Stimulated activated naive B cell treated with anti-CD40 and anti-IgM and Interleukin-4, amounts not matched to agents 10 μg/mL and 1 μg/mL and 100 μg/mL, for 72 hours (primary cell): ENCODE measurements at places on chromosomes 3 and 15.

DNA sequence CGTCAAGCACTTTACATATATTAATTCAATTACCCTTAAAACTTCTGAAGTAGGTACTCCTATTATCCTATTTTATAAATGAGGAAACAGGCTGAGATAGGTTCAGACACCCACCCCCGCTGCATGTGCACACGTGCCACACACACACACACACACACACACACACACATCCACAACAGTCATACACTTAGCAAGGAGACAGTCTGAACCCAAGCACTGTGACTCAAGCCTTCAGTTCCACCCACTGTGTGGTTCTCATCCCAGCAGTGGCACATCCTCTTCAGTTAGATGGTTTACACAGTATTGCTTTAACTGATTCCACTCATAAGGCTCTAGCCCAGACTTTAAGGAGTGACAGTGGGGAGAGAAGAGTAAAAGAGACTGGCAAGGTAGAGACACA, 91.1 kb upstream of the FGF7 start:
- DNase-seq = no peak

GRCh38 chr3:134610432-134611385, 40.1 kb downstream of the KY start:
- no peak for DNase-seq

- DNase-seq = no peak
Measured at GRCh38 chr15:83208367-83208661, 691 bp upstream of the HDGFL3 start.

DNA sequence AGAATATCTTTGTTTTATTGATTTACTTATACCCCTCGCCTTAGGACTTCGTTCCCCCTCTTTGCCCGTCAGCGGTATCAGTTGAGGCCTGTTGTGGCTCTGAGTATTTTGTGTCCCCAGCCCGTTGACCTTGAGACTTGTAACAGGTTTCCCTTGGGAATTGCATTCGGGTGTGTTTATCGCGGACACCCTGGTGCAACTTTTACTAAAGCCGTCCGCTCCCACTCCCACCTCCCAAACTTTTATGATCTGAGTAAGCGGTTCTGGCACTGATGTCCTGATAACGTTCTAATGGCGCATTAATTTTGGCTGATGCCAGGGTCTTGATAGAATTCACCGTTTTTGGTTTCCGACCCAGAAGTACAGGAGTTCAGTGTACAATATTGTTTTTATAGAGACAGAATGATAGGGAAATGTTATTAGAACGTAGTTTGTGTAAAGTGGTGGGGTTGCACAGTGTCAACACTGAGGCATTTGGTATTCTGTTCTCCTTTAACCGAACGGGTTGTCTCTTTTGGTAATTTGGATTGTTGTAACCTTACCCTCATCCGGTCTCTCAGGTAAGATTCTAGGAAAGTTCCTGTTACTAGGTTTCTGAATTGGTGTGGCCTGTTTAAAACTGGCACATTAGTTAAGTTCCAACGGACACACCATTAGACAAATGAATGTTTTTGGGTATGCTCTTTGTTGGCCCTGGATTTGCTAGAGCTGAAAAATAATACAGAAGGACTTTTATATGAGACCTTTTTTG, 47.8 kb downstream of the OIP5 start:
- DNase-seq = no peak

- no peak for DNase-seq
Measured at GRCh38 chr15:51782357-51782896, 31.0 kb downstream of the TMOD2 start.

DNA sequence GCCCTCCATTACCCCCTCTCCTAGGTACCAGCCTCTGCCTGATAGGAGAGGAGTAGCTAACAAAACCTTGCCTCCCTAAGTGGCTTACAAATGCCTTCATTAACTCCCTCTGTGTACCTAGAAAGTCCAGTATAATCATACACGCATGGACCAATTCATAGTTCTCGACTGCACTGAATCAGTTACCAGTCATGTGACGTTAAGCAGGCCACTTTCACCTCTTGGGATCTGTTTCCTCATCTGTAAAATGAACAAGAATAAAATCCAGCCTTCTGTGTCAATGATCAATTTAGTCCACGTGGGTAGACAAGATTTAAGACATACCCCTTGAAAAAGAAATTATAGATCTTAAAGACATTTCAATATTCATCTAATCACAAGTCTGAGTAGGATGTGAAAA, 72.2 kb downstream of the TRIM69 start:
- no peak for DNase-seq

- no peak for DNase-seq
Measured at GRCh38 chr15:92098869-92099268, 245.4 kb downstream of the SLCO3A1 start.

DNA sequence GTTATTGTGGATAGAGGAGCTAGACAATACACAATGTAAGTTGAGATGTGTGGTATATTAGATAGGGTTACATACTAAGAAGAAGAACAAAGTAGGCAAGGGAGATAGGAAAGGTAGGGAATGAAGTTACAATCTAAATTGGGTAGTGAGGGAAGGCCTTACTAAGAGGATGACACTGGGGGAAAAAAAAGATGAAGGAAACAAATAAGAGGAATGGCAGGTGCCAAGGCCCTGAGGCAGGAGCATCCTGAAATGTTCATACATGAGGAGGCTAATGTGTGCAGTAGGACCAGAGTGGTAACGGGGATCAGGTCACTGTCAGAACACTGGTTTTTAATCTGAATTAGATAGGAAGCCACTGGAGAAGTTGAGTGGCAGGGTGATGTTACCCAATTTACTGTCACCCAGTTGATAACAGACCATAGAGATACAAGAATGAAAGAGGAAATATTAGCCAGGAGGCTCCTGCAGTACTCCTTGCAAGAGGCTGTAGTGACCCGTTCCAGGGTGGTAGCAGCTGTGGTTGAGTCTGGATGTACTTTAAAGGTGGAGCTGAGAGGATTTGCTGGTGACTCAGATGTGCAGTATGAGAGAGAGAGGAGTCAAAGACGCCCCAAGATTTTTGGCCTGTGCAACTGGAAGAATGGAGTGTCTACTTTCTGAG, 14.4 kb downstream of the RTP1 start:
- no peak for DNase-seq

DNA sequence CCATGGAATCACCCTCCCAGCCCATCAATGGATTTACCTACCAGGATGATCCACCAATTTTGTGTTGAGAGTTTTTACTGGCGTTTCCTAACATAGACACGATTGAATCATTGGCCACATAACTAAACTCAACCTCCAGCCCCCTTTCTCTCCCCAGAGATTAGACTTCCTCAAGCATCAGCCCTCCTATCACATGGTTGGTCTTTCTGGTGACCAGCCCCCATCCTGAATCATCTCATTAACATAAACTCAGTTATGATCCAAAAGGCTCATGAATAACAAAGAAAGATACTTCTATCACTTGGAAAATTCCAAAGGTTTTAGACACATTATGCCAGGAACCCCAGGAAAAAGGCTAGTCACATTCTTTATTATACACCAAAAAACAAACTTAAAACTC, 21.2 kb downstream of the PRKAR2A start:
- DNase-seq = no peak

GRCh38 chr3:2391896-2392295, 293.2 kb downstream of the CNTN4 start:
- DNase-seq = no peak

DNA sequence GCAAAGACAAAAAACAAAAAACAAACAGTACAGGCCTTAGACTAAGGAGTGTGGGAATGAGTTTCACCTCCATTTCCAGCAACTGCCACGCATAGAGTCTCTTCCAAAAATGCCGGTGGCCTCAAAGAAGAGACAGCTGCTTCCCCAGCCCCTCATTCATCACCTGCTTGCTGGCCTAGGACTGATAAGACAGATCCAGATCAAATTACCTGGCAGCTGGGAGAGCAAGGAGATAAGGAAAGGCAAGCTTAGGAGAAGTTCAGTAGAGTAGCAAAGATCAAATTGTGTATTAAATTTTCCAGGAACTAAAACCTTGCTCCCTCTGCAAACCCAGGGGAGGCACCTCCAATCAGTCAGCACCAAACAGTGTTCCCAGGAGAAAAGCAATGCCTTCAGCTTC, 325.8 kb upstream of the CTNNB1 start:
- DNase-seq = no peak

DNA sequence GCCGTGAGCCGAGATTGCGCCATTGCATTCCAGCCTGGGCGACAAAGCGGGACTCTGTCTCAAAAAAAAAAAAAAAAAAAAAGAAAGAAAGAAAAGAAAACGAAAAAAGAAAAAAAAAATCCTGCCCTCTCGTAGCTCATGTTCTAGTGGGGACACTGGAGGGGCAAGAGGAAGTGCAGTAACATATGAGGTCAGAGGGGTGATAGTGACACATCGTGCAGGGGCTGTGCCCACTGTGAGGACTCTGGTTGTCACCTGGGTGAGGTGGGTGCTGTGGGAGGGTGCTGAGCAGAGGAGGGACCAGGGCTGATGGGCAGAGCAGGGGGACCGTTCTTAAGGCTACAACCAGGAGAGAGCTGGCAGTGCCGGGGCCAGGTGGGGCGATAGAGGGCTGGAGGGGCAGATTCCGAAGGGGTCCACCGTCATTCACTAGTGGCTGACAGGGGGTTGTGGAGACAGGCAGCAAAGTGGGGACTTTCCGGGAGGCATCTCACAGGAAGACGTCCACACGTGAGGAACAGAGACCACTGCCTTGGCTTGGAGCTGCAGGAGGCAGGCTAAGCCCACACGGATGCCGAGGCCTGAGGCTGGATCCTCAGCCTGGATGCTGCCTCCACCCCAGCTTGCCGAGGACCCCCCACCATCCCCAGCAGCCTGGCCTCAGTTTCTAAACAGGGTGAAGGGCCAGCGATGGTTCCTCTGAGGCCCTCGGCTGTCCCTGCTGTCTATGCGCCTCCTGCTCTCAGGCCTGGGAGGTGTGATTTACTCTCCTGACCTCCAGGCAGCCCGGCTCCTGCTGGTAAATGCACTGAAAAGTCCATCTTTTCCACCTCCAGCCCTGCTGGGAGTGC, 154.3 kb upstream of the IQSEC1 start:
- no peak for DNase-seq

- DNase-seq = peak; percentile 81
Measured at GRCh38 chr3:25782938-25783660, at the start of gene NGLY1. TSS of gene NGLY1 (minus strand) at chr3:25783443. CDS start at chr3:25783390, 53 bp downstream.

GRCh38 chr3:149881879-149882278, 68.9 kb downstream of the RNF13 start:
- DNase-seq = no peak

DNA sequence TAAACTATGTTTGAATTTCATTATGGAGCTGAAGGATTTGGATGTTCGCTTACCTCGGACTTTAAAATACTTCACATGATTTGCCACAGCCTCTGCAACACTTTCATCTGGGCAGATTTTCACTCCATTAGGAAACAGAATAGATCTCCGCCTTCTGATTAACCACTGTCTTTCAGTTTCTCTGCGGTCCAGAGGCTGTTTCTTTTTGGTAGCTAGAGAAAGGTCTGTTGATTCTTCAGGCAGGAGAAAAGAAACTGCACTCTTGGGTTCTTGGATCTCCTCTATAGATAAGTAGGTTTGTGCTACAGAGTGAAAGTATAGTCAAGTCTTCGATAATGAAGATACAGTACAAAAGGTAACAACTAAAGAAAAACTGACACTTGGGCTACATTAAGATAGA, 844 bp downstream of the IMPG2 start:
- DNase-seq = no peak

- DNase-seq = no peak
Measured at GRCh38 chr3:126616931-126617330, 38.0 kb downstream of the TXNRD3 start.

GRCh38 chr15:72538931-72539330, 64.8 kb downstream of the ARIH1 start:
- no peak for DNase-seq

GRCh38 chr3:9293076-9293475, 43.6 kb upstream of the SRGAP3 start:
- no peak for DNase-seq

DNA sequence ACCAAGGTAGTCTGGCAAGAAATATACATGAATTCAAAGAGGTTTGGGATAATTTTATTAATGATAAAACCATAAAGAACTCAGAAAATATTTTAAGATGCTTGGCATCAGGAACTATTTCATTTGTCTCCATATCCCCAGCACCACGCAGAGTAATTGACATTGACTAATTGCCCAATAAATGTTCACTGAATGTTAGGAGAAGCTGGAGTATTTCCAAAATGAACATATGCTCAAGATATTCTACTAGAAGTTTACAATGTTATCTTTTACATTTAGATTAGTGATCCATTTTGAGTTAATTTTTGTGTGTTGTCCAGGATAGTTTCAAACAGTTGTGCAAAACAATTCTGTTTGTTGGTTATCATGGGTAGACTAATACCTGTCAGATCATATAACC, 298.8 kb upstream of the CTDSPL start:
- no peak for DNase-seq

DNA sequence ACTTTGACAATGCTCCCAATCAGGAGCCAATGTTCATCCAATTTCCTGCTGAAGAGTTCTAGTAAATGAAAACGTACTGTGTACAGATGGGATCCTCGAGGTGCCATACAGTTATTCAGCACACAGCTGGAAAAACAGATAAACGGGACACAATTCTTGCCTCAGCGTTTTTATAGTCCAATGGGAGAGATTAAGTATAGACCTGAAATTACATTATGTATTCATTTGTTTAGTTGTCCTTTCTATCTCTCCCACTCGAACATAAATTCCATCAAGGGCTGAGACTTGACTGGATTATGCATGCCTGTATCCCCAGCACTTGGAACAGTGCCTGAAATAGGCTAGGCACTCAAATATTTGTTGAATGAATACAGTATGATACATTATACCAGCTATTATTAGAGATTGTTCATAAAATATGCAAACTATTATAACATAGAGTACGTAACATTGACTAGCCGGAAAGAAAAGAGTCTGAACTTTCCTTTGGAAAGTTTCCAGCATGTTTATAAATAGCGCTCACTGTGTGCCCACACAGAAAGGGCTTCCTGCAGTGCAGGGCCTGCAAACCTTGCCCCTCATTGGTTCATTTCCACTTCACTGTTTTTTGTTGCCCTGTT, 27.4 kb upstream of the SNTN start:
- no peak for DNase-seq

DNA sequence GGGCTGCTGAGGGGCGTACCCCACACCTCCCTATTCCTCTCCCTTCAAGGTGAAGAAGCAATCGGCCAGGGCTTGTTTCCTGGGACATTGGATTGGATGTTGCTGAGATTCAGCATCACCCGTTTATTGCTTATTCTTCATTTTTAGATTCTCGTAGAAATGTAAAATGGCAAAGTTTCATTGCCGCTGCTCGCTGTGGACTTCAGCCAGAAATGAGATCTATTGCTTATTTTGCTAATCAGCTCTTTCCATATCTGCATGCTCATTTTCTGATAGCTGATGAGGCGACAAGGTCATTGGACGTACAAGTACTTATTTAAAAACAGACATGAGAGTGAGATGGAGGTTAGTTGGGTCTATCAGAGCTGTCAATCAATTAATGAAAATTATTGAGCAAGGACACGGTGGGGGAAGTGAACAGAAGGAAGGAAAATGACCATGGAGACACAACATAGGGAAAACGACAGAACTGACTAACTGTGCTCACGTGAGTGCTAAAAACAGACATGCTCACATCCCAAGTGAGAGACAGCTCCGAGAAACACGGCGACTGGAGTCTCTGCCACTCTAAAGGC, 471.2 kb downstream of the NR2F2 start:
- no peak for DNase-seq
